ENCODE measurements at places on chromosomes 4 and X. TPM values are rescaled to one million over a fixed set of nuclear protein-coding genes. Genes with fewer than 3 reads are reported as not detected.

GRCh38 chr4:83604321-83604720 is 68.4 kb downstream of the GPAT3 start:
- DNase-seq: no peak

SRD5A3 gene
- total RNA-seq: 5.8 TPM

GRCh38 chr4:76381986-76382385 is 39.0 kb downstream of the CCDC158 start:
- no peak for DNase-seq

DNA sequence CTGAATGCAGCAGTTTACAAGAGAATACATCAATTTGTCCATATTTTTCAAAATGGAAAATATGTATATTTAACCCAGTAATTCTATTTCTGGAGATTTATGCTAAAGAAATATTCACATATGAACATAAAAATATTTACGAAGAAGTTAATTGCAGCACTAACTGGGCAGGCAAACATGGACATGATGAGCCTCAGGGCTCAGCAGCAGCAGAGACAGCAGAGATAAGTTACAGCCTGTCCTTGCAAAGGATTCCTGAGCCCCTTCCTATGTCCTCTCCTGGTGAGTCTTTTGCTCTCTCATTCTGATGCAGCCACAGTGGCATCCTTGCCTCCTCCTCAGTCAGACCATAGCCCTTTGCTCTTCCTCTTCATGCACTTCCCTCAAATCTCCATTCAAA is 680.6 kb upstream of the CPEB2 start:
- DNase-seq: no peak

TNIP3 gene
- total RNA-seq: not detected

ATP2B3 gene
- total RNA-seq: not detected

RAI2 gene
- total RNA-seq: 5.4 TPM

DNA sequence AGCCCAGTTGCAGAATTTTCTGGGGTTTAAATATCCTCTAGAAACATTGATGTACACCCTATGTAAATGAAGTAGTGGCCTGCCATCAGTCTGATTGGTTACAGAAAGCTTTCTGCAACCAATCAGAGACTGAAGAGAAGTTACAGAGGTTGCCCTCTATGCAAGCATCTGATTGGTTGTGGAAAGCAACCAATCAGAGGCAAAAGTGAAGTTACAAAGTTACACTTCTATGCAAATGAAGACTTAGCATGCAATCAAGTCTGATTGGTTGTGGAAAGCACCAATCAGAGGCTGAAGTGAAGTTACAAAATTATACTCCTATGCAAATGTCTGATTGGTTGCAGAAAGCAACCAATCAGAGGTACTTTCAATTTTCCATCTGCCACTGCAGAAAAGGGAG is 51.9 kb upstream of the USP9X start:
- no peak for DNase-seq

TMPRSS11B gene
- not detected for total RNA-seq

DNA sequence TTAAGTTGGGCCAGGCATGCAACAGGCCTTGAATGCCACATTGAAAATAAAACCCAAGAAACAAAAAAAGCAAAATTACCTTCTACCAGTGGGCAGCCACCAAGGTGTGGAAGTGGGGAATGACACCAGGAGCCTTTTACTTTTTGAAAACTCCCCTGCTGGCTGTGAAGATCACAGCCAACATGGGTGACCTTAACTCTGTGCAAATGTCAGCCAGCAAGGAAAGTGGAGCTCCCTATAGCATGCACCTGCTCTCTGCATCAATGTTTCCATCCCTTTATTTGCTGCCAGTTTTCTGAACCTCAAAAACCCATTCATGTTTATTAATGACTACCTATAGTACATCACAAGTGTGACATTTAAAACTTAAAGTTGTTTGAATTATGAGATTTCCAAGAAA is 63.7 kb downstream of the HS3ST1 start:
- no peak for DNase-seq

AKAP14 gene
- not detected for total RNA-seq

DNA sequence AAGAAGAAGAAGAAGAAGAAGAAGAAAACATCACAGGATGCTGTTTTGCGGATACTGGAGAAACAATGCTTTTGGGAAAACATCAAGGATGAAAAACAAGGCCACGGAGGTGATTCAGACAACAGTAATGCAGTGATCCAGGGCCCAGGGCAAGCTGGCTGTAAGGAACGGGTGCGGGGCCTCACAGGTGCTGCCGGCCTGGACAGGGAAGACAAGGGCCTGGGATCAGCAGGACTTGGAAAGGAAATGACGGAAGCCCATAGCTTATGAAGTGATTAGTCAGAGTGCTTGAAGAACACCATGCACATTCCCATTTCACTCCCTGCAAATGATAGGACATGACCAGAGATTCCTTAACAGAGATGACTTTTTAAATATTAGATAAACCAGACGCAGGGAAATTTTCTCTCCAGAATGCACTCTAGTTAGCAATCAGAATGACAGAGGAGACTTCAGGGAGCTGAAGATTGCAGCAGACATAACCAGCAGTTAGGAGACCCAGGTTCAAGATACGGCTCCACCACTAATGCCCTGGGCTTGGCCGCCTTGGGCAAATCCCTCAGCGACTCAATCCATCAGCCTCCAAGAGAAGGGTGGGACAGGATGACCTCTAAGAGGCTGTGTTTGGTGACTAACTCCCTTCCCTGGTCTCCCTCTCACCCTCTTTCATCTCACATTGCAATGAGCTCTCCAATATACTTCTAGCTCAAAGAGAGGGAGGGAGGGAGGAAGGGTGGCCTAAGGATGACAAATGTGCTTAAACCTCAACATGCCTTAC is 54.1 kb downstream of the APBB2 start:
- no peak for DNase-seq

DNA sequence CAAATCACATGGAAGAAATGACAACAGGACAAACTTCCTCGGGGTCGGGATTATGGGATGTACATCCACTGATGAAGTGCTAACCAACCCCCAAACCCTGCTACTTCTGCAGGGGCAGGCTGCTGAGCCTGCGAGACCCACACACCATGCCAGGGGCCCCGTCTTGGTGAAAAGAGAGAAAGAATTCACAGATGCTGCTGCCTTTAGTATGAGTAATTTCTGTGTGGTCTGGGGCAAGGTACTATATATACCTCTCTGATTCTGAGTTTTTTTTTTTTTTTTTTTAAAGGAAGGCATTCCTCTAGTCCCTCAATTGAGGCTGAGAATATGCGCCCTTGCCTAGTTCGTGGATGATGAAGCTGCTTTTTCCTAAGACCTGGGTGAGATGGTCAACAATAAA is 24.8 kb downstream of the PDHA1 start:
- DNase-seq: no peak

DNA sequence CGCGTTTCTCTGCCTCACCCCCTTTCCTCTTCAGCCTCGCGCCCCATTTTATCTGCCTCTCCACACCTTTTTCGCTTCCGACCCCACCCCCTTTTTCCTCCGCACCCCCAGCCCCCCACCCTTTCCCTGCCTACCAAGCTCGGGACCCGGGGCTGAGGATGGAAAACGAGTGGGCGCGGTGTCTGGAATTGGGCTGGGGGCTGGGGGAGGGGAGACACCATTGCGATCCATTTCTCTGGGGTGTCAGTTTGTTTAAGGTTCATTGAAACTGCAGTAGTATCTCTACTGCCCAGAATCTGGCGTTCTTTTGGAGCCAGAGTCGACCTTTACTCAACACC is 707 bp downstream of the SLC9A6 start:
- DNase-seq: no peak

TMEM144 gene
- total RNA-seq: 2.9 TPM

GRCh38 chr4:71380788-71381187 is 42.0 kb downstream of the SLC4A4 start:
- DNase-seq: no peak

HSFX2 gene
- 0.36 TPM for total RNA-seq

RADX gene
- 0.12 TPM for total RNA-seq

- DNase-seq: no peak
Observed at GRCh38 chr4:6308899-6309643, 39.4 kb downstream of the WFS1 start.

GRCh38 chr4:37663552-37663951 is 22.6 kb downstream of the RELL1 start:
- no peak for DNase-seq

DNA sequence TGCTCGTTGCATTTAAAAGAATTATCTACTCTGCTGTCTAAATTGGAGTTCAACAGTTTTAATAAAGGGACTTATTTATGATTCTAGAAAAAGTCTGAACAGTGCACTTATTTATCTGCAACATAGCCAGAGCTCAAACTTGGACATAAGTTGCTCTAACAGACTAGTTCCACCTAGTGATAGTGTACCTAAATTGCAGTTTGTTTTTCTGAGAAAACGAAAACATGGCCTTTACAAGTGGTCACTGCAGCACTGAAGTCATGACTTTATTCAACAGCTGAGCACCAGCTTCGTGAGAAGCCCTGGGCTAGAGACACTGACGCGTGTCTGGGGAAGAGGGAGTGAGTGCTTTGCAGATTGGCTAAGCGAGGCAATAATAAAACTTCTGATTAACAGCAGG is 77.3 kb upstream of the IGSF1 start:
- DNase-seq: no peak

GRCh38 chrX:149870840-149871239 is 10.1 kb upstream of the MAGEA8 start:
- DNase-seq: no peak

DNA sequence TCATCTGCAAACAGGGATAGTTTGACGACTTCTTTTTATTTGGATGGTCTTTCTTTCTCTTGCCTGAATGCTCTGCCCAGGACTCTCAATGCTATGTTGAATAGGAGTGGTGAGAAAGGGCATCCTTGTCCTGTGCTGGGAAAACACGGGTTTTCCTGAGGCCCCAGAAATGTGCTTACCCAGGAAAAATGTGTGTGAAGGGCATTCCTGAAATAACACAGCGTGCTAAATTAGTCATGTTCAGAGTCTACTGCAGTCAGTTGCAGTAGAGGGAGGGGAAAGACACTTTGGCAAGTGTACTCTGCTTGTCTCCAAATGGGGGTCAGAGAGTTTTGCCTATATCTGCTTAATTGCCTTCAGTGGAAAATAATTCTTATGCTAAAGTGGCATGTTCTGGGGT is 153.9 kb downstream of the CCNG2 start:
- DNase-seq: no peak

TEX13C gene
- not detected for total RNA-seq

SPANXN4 gene
- total RNA-seq: not detected

DNA sequence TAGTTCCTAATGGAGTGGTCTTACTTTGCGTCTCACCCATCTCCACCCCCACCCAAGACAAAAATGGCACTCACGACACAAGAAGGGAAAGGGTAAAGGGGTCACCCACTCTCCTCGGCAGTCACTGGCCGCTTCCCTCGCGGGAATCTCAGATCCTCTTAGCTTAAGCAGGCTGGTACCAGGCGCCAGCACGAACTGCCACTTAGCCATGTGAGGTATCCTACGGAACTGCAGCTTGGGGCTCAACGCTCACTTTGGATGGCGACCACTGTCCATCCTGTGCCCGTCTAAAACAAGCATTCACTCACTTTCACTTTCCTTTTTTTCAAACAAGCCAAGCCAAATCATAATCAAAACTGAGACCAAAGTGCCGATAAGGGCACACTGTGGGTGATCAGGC is 14.6 kb upstream of the MAGIX start:
- no peak for DNase-seq

GRCh38 chrX:74656079-74656745 is 41.8 kb upstream of the RLIM start:
- no peak for DNase-seq

DNA sequence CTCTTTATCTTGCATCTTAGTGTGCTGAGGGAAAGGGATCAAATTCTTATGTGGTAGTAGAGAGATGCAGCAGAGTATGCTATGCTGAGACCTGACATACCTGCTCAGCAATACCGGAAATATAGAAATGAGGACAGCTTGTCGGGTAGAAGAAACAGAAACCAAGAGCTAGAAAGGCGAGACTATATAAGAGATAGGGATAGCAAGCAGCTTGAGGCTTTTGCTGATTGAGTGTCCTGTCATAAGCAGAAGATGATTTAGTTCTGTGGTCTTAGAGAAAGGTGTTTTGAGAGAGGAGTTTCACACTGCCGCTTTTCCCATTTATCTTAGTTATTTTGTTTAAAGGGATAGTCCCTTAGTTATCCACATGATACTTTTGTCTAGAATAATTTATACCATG is 31.7 kb downstream of the USP9X start:
- DNase-seq: no peak

DNA sequence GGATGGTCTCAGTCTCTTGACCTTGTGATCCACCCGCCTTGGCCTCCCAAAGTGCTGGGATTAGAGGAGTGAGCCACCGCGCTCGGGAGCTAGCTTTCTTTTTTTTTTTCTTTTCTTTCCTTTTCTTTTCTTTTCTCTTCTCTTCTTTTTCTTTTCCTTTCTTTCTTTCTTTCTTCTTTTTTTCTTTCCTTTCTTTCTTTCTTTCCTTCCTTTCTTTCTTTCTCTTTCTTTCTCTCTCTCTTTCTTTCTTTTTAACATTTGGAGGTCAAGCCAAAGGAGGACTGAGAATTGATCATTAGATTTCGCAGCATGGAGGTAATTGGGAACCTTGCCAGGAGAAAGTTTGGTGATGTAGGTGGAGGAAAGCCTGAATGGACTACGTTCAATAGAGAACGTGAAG is 67.4 kb downstream of the LARP7 start:
- DNase-seq: no peak

FNIP2 gene
- 32.8 TPM for total RNA-seq

S100P gene
- total RNA-seq: not detected

- no peak for DNase-seq
Observed at GRCh38 chr4:188287169-188287894, 148.1 kb downstream of the TRIML1 start.

DNA sequence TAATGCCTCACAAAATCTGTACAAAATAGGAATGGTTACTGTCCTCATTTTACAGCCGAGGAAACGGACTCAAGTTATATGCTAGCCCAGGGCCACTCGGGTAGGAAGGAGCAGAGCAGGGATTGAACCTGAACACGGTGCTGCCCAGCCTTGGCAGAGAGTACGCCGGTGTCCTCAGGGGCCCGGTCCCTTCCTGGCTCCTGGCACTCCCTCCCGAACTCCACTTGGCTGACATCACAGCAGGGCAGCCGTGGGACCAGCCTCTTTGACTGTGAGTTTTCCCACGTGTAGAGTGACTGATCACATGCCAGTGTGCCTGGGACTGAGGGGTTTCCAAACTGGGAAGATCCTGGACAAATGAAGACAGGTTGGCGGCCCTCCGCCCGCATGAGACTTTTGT is 23.7 kb downstream of the MAN2B2 start:
- DNase-seq: no peak

CD40LG gene
- total RNA-seq: 0.23 TPM

SPANXD gene
- not detected for total RNA-seq

- no peak for DNase-seq
Observed at GRCh38 chrX:49309401-49309981, 6.0 kb downstream of the GAGE10 start.

GRCh38 chrX:134743091-134743490 is 84.8 kb upstream of the PLAC1 start:
- DNase-seq: no peak

- no peak for DNase-seq
Observed at GRCh38 chr4:7822877-7823276, 116.8 kb downstream of the AFAP1 start.

GRCh38 chr4:186020793-186021407 is 48.1 kb upstream of the TLR3 start:
- DNase-seq: no peak

GPC3 gene
- 5.8 TPM for total RNA-seq

GRCh38 chrX:12579311-12579710 is 211.9 kb upstream of the PRPS2 start:
- no peak for DNase-seq

- no peak for DNase-seq
Observed at GRCh38 chr4:6456450-6456849, 16.0 kb downstream of the PPP2R2C start.

GRCh38 chr4:63049726-63050125 is 1359.5 kb downstream of the TECRL start:
- no peak for DNase-seq

Measured in gastrocnemius medialis (tissue), 4 donors.